Mammary epithelial cell (primary cell): ENCODE measurements at places on chromosomes 7 and 10.

DNA sequence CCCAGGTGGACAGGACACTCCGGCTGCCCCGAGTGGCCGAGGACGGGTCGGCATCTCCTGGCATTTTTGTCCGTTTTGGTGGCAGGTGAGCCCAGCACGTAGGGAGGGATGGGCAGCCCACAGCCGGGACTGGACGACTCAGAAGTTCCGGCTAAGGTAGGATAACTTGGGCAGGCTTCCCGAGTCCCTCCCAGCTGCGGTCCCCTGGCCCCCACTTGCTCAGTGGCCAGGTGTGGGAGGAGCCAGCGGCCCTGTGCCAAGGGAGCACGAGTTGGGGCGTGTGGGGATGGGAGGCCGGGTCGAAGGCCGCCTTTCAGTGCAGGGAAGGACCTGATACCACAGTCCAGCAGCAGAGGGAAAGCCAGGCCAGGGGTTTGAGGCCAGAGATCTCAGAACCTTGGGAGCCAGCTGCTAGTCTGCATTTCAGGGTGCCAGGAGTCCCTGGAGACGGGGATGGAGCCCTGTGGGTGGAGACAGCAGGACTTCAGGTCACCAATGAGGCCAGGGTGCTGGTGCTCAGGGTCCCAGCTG lies 58.5 kb downstream of the PWWP2B start:
- no peak for DNase-seq

GRCh38 chr10:14583252-14583651 lies 191.4 kb downstream of the FAM107B start:
- no peak for DNase-seq

DNA sequence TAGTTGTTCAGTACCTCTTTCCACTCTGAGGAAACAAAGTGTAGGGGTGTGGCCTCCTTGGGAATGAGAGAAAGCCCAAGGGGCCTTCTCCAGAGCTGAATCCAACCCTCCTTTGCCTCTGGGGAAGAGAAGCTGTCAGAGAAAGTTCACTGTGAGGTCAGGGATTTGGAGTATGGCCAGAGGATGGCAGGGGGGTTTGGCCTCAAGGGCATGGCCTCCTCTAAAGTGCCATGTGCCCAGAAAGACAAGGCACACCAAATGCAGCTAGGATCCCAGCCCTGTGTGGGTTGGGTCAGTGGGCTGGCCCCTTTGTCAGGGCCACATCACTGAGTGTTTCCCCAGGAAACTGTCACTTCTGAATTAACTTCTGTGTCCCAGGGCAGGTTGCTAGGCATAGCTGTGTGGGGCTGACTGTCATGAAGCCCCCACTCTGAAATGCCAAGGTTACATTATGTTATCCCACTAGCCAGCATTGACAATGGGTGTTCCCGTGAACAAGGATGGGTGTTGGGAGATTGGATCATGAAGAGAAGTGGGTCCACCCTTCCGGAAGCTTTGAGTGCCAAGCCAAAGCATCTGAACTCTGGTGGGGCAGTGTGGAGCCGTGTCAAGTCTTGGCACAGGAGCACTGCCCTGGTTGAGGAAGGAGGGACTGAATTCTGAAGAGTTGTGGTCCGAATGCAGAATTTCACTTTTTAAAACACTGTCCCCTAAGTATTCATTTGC lies 123.3 kb downstream of the ZMIZ1 start:
- no peak for DNase-seq

- no peak for DNase-seq
Measured at GRCh38 chr7:45082031-45082830, 6.5 kb downstream of the NACAD start.

DNA sequence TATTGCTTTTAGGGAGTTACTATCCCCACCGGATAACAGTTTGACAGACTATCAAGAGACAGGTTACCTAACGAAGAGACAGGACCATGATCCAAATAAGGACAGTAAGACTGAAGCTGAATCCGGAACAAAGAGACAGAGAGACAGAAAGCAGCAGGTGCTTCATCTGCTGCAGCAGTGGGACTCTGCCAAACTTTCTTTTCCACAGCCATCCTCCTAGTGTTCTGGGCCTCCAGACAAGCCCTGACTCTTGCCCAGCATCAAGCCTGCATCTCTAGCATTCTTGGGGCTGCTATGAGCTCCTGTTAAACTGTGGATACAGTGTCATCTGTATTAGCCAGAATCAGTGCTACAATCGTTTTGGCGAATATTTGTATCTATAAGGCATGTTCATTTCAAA lies 761.7 kb downstream of the GRID1 start:
- DNase-seq = no peak

- no peak for DNase-seq
Measured at GRCh38 chr10:132610071-132610701, 72.6 kb downstream of the INPP5A start.

- peak; percentile 72 for DNase-seq
Measured at GRCh38 chr7:135761751-135762488, 13.3 kb upstream of the FAM180A start.

GRCh38 chr10:114279901-114280644 lies 41.0 kb downstream of the VWA2 start:
- peak; percentile 37 for DNase-seq

- DNase-seq = no peak
Measured at GRCh38 chr7:117347962-117348672, 25.3 kb upstream of the WNT2 start.

GRCh38 chr7:132557489-132558044 lies 18.7 kb downstream of the PLXNA4 start:
- peak; percentile 3 for DNase-seq

DNA sequence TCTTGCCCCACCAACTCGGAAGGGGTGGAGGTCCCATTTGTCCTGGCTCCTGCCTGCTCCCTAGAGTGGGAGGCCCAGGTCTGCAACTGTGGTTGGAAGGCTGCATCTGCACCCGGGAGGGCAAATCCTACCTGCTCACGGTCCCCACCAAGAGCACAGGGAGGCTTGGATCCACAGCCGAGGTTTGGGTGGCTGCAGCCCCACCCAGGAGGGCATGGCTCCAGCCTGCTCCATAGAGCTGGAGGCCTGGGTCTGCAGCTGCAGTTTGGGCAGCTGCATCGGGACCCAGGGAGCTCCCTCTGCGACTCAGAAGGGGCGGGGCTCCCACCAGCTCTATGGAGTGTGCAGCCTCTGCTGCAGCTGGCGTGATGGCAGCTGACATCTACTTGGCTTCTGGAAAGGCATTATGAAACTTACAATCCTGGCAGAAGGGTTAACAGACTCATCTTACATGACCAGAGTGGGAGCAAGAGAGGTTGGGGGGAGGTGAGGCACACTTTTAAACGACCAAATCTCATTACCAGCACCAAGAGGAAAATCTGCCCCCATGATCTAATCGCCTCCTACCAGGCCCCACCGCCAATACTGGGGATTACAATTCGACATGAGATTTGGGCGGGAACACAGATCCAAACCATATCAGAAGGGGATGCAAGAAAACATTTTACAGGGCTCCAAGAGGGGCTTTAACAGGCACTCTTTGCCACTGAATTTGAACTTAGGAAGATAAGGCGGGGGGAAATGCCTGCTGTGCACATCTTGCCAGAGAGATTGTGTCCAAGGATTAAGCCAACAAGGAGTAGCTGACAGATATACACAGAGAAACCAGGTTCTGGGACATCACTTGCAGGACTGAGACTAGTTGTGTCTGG lies 8.2 kb upstream of the BLVRA start:
- DNase-seq = no peak
